Omental fat pad (tissue), 4 donors: ENCODE measurements at places on chromosomes 11 and 22.

- no peak for DNase-seq
Measured at GRCh38 chr11:89516496-89516895, 25.3 kb upstream of the NOX4 start.

- no peak for DNase-seq
Measured at GRCh38 chr11:122714004-122714403, 58.5 kb downstream of the UBASH3B start.

DNA sequence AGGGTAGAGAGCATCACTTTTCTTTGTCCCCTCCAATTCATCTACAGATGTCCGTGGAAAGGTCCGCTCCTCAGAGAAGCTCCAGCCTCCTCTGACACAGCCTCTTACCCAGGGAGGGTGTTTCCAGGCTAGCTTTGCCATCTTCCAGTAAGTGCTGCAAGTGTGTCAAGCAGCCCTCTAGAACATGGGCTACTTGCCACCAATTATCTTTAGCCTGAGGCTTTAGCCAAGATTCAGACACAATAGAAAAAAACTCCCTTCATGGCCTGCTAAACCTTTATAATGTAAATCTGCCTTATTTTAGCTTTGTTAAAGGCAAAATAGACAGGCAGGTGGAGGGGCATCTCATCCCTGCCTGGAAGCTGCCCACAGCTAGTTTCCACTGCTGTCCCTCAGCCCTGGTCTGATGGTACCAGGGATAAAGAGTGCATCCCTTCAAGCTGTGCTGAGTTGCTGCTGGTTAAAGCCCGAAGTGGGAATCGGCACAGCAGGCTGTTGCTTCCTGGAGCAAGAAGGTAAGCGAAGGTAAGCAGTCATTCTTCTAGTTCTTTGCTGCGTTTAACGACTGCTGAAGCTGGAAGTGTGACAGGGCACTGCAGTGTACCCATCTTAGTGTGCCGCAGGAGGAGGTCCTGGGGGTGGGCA lies 190.1 kb upstream of the E2F8 start:
- DNase-seq, result no peak

- no peak for DNase-seq
Measured at GRCh38 chr11:110000031-110000502, 93.1 kb upstream of the ZC3H12C start.

- DNase-seq, result no peak
Measured at GRCh38 chr22:40453671-40454070, 83.3 kb downstream of the SGSM3 start.

DNA sequence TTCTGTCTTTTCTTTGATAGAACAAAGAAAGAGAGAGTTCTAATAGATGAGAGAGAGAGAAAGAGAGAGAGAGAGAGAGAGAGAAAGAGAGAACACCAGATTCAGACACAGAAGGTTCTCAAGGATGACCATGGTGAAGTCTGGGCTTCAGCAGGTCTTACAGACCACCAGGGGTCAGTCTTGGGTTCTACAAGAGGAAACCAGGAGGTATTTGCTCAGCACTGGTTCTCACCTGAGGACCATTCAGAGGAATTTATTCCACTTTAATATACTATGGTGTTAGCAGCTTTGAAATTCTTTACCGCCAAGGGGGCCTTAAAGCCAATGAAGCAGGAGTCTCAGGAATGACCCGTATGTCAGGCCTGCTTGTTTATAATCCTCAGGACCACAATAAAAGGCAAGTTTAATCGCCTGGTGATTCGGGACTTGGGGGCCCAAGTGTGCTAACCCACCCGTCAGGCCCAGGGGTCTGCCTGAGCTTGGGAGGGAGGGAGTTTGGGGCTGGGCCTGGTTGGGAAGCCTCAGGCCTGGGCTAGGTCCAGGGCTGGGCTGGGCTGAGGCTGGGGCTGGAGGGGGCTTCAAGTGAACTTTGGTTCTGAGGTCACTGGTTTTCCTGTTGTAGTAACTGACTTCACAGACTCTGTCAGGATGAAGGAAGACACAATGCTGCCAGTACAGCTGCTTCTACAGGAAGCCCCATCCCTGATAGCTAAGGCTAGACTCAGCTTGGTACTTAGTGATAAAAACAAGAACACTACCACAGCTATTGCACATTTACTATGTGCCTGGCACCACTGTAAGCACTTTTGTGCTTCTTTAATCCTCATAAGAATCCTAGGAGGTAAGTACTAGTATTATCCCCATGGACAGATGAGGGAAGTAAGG lies 179.2 kb upstream of the ZBED5 start:
- DNase-seq, result no peak

DNA sequence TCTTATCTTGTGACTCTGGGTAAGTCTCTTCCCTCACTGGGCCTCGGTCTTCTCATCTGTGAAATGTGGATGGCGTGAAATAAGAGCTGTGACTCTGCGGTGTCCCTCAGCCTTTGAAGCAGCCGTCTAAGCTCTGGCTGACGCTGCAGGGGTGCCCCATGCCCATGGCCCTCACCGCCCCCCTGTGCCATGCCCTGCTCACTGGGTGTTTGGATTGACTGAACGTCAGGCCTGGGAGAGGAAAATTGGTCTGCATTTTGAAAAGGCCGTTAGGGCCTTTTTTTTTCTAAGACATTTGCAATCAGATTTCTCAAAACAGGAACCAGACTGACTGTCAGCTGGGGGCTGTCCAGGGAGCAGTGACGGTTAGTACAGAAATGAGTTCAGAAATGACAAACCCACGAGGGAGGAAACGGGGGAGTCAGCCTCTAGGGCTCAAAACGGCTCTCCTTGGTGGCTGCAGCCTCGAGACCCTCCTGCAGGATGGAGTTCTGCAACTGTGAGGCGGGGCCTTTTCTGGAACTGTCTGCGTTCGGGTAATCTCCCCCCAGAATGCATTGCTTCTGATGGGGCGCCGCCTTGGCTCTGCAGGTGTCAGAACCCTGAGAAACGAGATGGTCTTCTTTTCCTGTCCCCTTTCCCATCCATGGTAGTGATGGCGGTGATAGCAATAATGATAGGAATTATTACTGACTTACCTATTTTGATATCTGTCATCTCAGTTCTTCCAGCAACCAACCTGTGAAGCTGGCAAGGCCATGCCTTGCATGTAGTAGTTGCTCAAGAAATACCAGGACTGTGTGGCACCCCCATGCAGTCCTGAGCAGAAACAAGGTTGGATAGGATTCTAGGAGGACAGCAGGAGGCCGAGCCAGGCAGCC lies 2.0 kb downstream of the GRK2 start:
- DNase-seq, result no peak

GRCh38 chr22:26885441-26886261 lies 228.3 kb downstream of the MIAT start:
- no peak for DNase-seq

GRCh38 chr11:117180661-117181585 lies 2.4 kb downstream of the SIDT2 start:
- peak; percentile 35 for DNase-seq

DNA sequence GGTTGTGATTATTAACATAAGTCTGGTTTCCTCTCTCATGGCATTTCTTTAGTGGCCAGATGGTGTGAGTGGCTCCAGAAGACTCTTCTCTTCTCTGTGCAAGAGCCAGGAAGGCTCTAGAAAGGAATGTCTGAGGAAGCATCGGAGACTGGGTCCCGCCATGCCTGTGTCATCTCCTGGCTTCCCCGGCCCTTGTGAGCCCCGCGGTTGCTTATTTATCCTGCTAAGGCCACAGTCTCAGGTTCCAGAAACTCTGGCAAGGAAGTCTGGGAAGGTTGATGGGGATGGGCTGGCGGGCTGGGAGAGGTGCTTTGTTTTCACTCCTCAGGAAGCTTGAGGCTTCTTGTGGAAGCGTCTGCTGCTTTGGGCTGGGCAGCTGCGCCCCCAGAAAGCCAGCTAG lies 18.9 kb downstream of the BCR start:
- DNase-seq, result no peak

DNA sequence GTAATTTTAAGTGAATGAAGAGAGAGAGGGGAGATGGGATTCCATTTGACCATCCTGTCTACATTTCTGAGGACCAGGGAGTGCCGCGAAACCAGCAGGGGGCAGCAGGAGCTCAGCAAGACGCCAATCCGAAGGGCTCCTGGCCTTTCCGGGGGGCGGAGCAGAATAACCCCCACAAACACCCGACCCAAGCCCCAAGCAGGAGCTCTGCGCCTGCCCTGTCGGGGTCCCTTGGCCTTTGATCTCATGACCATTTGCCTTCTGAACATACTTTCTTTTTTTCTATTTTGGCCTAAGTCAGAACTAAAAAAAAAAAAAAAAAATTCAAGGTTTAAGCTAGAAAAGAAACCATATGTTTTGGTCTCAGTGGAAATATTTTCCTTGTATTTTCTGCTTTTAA lies 21.9 kb upstream of the SCN2B start:
- DNase-seq, result peak; percentile 63

DNA sequence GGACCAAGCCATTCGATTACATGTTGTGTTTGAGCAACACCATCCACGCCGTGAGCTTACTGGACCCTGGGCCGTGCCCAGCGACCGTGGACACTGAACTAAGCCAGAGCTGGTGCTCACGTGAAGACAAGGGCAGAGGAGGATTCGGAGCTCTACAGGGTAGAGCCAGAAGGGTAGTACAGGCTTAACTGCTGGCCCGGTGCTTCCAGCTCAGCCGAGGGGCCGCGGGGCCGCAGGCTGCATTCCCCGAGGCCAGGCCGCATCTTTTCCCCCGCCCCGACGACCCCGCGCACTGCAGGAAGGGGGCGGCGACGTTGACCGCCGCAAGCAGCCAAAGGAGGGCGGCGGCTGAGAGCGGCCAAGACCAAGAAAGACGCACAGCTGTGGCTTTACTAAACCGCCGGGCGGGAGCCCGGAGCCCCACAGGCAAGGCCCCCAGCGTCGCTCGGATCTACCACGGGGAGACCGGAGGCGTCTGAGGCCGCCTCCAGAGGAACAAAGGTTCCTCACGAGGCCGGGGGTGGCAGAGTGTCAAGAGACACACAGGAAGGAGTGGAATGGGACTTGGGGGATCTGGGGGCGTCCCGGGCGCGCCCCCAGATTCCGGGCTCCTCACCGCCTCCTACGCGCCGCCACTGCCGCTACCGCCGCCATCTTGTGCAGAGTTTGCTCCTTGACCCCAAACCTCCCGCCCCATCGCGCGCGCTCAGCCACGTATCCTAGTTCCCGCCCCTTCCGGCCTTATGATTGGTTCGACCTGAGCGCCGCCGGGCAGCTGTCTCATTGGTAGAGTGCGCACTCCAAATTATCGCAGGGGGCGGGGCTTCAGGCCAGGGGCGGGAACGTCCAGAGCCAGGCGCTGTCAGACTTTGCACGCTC lies at the start of gene GANAB:
Gene GANAB (minus strand): TSS at position 668 of the 879 bp plus-strand sequence. CDS start 14 bp downstream, at position 654.
- peak; percentile 99 for DNase-seq

- DNase-seq, result no peak
Measured at GRCh38 chr11:32213223-32213622, 122.3 kb downstream of the RCN1 start.

GRCh38 chr11:7495882-7496551 lies 10.7 kb downstream of the OLFML1 start:
- no peak for DNase-seq

DNA sequence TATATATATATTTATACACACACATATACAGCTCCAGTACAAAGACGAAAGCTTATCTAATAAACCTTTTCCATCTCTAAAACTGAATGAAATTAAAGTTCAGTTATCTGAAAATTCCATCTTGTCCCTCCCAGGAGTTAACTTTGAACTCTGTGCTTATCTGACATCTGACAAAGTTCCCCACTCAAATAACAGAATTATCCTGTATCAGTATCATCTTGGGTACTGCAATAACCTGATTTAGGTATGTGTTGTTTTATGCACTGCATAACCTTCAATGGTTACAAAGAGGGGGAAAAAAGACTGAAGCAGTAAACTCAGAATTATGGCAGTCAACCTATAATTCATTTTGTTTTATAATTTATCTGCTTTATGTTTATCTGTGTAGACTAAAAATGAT lies 96.6 kb downstream of the SGSM3 start:
- DNase-seq, result no peak

- no peak for DNase-seq
Measured at GRCh38 chr11:2415171-2415570, 14.6 kb downstream of the TSSC4 start.

DNA sequence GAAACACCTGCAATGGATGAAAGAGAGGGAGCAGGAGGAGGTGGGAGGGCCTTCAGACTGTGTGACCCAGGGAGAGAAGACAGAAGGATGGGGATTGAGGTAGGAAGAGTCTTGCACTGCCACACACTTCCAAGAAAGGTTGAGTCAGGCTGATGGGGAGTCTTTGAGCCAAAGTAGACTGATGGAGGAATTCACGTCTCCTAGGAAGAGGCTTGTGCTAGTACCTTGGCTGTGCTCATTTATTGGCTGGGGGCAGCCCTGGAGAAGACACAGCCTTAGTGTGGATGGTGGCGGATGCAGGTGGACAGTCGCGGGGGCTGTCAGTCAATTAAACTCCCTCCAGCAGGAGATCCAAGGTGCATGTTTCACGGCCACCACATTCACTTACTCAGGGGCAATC lies 16.2 kb upstream of the ACCSL start:
- no peak for DNase-seq

- DNase-seq, result no peak
Measured at GRCh38 chr11:94786264-94787126, 18.3 kb downstream of the AMOTL1 start.

GRCh38 chr11:133019545-133020371 lies 512.5 kb downstream of the OPCML start:
- no peak for DNase-seq

DNA sequence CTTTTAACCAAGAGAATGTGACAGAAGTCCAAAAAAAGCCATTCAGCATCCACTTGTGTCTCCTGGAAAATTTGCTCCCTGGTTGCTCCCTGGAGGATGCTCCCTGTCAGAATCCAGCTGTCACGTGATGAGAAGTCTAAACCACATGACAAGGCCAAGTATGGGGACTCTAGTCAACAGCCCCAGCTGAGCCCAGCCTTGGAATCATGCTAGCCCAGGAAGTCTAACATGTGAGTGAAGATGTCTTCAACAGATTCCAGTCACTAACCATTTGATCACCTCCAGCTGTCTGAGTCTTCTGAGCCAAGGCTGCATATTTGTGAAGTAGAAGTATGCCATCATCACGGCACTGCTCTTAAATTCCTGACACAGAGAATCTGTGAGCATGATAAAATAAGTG lies 4.2 kb downstream of the OR56B4 start:
- DNase-seq, result no peak

DNA sequence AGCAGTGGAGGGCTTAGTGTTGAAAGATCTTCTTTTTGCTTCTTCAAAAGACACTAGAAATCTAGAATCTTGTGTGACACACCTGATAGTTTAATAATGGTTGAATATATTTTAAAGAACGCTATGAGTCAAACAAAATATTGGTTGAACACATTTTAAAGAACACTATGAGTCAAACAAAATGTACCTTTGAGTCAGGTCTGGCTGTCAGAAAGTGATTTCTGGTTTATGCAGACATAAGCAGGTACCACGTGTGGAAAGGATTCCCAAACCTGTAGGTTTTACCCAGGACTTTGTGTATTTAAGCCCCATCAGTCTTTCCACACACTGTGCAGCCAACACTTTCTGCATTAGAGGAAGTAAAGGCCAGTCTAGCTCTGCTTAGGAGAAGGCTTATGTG lies 366.7 kb upstream of the TENM4 start:
- DNase-seq, result no peak
